ENCODE measurements at places on chromosomes 11 and 22.

DNA sequence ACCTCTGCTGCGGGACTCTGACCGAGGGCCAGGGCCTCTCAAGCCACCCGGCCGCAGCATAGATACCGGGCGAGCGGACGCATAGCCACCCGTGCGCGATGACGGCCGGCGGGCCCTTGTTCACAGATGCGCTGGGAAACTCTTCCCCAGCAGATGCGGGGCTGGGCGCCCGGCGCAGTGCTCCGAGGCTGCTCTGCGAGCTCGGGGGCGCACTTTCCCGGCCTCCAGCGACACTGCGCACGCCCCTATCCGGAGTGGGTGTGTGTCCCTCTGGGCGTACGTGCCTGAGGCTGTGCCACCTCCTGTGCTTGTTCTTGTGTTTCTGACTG lies 104.7 kb upstream of the E2F8 start:
- no peak for DNase-seq

DNA sequence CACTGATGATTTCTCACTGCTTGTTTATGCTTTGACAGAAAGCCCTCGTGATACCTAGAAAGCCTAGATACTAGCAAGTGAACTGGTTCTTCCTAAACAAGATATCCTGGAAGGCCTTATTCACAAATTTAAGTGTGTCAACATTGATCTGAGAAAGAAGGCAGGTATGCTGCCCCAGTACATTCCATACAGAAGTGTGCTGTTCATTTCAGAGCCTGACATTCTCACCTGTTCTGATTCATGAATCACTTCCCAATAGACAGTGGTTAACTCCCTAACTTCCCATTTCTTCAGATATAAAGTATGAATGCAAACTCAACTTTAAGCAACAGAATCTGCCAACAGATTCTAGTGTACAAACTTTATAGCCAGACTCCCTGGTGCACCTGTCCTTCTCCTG lies 15.5 kb upstream of the RASSF10 start:
- no peak for DNase-seq

DNA sequence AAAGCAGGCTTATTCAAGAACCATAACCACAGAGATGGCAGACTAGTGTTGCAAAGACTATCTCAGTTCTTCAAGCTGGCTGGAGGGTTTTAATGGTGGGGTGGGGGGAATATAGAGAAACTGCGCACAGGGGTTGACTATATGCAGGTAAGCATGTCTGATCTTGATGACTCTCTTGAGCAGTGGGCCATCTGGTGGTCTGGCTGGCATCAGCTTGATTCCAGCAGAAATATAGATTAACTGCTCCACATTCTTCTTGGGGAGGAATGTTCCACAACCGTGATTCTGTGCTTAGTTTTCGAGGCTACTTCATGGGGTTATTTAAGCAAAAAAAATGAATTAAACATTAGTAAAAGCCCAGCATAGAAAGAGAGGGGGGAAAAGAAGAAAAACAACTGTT lies 158.8 kb upstream of the PGR start:
- no peak for DNase-seq

GRCh38 chr11:43962383-43963278 lies 20.2 kb downstream of the C11orf96 start:
- no peak for DNase-seq
